ENCODE measurements at places on chromosomes 4 and X.
A peak's percentile ranks its signal among the peaks of the same experiment; 100 is the strongest.

DNA sequence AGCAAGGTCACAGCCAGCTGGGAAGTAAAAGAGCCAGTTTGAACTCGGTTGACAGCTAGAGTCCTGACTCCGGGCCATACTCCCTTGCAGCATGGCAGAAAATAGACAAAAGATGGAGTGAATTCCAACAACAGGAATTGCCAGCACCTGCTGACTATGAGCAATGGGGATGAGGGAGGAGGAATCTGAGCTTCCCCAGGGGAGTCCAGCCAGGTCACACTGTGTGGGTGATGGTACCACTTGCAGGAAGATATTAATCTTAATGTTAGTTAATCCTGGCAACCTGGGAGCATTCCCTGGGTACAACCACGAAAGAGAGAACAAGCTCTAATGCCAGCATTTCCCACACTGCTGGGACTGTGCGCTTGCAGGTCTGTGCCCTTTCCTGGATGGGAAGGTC, 48.1 kb upstream of the S100G start:
- DNase-seq, result no peak

GRCh38 chr4:94582517-94582916, 130.8 kb downstream of the PDLIM5 start:
- no peak for DNase-seq

DNA sequence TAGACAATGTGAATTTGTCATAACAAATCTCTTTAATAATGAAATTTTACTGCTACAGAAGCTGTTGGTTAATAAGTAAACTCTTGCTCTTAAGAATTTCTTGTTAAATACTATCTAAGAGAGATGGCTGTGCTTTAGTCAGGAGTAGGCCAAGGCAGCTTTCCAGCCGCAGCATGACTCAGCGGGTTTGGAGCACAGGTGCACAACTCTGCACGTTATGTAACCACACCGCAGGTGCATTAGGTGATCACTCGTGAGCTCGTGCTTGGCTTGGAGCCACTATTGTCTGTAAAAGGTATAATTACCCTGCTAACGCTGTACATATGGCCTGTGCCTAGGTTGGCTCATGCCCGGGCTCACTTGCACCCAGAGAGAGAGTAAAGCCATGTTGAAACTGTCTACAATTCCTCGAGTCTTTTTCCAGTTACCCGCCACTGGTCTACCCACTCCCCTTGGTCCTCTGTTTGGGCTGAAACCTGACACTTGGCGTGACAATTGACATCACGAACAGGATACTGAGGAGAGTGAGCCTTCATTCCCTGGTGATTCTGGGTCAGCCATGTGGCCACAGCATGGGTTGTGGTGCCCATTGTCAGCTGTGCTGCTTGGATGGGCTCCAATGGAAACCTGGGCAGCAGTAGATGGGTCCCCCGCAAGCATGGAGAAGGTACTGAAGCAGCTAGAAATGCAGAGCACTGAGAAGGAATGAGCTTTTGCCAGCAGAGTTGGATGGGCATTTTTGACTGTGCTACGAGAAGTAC, 18.4 kb upstream of the ANAPC4 start:
- DNase-seq, result no peak

DNA sequence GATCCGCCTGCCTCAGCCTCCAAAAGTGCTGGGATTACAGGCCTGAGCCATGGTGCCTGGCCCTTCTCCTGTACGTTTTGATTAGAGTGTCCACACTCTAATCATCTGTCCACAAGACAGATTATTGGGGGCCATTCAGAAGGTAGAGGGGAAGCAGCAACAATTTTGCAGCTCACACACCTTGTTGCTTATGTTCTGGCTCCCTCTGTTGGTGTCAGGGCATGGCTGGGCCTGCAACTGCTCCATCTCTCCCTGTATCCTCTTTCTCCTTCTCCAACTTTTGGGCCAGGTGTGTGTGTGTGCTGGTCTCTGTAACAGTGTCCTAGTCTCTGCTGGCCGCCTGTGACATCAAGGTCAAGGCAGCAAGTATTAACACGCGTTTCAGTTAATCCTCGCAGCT, 125.5 kb upstream of the MBNL3 start:
- DNase-seq, result no peak

DNA sequence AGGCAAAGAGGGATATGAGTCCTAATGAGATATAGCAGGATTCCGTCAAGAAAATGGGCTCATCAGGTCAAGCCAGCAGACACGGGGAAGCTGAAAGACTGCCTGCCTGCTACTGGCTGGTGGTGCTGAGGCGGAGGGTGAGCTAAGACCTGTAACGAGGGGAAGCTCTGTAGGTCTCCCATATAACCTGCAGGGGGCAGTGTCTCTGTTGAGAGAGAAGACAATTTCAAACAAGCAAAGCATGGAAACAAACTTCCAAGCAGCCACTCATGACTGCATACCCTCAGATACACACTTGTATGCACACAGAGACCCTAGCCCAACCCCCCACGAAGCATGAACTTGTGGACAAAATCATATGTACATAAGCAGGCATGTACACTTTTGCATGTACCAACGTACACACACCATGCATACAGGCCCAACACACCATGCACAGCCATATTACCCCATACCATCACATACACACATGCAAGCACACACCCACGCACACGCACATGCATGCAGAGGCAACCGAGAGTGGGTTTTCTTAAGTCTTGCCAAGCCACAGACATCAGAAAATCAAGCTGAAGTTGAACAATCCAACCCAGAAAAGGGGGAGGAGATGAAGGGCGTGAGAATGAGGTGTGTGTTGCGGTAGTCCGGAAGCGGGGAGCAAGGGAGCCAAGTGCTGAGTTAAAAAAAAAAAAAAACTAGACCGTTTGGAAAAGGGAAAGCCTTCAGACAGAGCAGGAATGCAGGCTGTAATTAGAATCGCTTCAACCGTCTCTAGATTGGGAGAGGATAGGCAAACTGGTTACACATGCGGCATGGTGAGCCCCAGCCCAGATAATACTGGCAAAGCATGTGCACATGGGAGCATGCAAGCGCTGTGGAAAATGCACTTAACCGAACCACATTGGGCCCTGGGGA, 71.0 kb downstream of the PJA1 start:
- DNase-seq, result peak; percentile 54

DNA sequence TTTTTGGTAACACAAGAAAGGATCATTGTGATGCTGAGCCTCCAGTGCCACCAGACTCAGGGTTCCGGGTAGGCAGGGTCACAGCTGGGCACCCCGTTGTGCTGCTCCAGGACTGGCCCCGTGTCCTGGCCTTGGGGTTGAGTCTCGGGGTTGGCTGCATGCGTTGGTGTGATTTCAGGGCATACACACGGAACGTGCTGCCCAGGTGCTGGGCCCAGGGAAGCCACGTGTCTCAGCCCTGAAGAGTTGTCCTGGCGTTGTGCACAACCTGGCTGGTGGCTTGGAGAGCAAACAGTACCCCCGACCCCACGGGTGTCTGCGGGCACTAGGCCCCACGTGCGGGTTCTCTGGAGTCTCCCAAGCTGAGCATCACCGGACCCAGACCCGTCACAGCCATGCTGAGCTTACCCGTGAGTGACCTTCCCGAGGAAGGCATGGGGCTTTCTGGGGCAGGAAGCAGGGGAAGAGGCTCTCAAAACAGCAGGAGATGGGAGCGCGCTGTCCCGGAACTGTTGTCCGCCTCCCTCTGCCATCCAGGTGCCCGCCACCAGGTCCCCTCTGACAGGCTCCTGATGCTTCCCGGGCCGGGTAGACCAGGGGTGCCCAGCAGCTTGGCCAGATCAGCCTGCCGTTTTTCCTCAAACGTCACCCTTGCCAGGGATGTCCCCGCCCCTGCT, 66.1 kb upstream of the ENPP6 start:
- DNase-seq, result peak; percentile 76

GRCh38 chrX:11419102-11419501, 125.9 kb downstream of the AMELX start:
- no peak for DNase-seq

GRCh38 chr4:3762753-3763549, 3.2 kb upstream of the ADRA2C start:
- DNase-seq, result no peak

GRCh38 chr4:22991576-22991975, 298.8 kb downstream of the GBA3 start:
- DNase-seq, result no peak

DNA sequence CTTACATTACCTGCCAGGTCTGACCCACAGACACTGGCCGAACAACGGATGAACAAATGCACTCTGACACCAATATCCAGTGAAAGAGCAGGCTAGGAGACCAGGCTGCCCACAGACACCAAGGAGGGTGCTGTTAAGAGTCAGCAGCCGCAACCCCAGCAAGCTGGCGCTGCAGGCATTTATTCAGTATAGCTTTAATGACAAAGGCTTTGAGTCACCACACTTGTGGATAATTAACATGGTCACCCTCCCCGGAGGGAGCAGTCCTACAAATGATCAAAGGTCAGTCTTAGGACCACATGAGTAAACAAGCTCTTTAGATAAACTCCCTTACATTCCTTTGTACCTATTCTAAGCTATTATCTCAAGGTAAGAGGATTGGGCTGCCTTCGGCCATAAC, 368.5 kb upstream of the GRID2 start:
- DNase-seq, result no peak
